ENCODE measurements at places on chromosomes 7 and 10. TPM values are rescaled to one million over a fixed set of nuclear protein-coding genes. Genes with fewer than 3 reads are reported as not detected.

Gene ITGA8
- 0.37 TPM for total RNA-seq

Gene PAPOLB
- total RNA-seq, result 0.23 TPM

DNA sequence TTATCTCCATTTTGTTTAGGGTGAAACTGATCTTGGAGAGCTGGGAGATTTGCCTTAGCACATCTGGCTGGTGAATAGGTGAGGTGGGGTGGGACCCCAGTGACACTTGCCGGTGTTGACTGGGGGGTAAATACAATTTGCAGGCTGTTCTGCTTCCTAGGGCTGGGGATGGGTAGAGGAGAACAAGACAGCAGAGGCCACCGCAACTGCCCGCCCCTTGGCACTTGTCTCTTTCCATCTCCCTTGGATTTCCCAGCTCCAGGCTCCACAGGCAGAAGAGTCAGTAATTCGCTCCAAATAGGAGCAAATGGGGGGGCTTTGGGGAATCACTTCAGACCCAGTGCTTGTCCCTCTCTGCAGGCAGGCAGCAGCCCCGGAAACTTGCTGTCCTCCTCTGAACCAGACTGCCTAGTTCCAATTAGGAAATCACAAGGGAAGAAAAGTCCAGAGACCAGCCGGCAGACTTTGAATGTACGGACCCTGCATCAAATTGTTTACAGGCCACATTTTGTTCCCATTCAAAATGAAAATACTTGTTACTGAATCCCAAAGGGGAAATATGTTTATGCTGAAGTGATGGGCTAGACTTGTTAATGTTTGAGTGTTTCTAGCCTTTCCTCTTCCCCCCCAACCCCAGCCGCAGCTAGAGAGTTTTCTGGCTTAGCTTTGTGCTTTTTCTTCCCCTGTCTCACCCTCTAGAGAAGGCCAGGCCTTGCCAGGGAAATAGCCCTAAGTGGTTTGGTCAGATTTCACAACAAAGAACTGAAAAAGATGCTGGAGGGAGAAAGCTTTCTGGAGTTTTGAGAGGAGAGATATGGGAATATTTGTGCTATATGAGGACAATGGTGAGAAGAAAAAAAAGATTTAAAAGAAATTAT lies 10.0 kb upstream of the INPP5F start:
- DNase-seq, result no peak
- H3K4me3 ChIP-seq, result no peak overlapping the region
- no peaks in the 10 kb centered on the region for H3K27me3 ChIP-seq
- H3K36me3 ChIP-seq, result peaks cover 10% of the 10 kb centered on the region

- no peak overlapping the region for H3K4me3 ChIP-seq
- no peaks in the 10 kb centered on the region for H3K27me3 ChIP-seq
- H3K27ac ChIP-seq, result peak overlapping the region; percentile 43
- DNase-seq, result no peak
Measured at GRCh38 chr7:1850111-1850975, 180.3 kb downstream of the ELFN1 start.

DNA sequence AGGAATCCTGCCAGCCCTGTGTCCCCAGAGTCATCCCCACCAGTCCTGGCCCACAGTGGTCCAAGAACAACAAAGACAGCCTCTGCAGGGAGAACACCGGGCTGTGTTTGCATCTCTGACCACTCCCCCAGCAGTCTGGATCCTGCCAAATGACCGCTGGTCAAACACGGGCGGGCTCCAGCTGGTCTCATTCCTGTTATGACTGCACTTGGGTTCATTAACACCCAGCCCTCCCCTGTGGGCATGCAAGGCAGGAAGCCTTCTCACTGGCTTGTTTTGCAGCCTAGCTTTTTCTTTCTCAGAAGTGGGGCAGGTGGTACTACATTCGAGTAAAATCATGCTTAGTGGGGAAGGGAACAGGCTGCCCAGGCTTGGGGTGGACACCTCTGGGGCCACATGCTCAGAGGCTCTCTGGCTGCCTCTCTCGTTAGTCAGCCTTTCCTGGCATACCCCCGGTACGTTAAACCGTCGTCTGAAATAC lies 190.0 kb downstream of the PLXNA4 start:
- H3K27ac ChIP-seq, result no peak overlapping the region
- peaks cover 22% of the 10 kb centered on the region for H3K4me1 ChIP-seq
- DNase-seq, result no peak
- no peak overlapping the region for H3K4me3 ChIP-seq
- peaks cover 4% of the 10 kb centered on the region for H3K27me3 ChIP-seq

DNA sequence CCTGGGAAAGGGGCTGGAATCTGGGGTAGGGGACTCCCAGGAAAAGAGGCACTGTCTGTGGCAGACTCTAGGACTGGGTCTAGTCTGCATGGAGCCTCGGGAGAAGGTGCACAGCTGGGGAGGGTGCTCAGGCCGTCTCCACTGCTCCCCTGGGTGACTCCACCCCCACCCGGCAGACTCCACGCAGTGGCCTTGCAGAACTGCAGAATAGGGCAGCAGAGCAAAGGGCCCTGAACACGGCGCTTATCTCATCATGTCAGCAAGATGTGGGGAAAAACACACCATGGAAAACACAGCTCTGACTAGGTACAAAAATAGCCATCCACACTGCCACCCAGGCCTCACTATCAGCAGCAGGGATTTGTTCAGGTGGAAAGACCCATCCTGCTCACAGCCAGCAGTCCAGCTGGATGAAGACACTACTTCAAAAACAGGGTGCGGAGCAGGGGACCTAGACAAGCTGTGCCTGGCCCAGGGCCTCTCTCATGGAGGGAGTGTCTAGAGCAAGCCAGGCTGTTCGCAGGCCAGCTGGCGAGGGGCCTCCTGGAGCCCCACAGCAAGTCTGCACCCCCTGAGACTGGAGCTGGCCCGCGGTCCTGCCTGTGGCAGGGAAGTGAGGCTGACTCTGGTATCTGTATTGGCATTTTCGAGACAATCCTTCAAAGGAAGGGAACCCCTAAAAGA lies 11.7 kb downstream of the MAT1A start:
- no peak for DNase-seq
- H3K27me3 ChIP-seq, result no peaks in the 10 kb centered on the region
- peaks cover 6% of the 10 kb centered on the region for H3K4me1 ChIP-seq
- no peak overlapping the region for H3K4me3 ChIP-seq
- H3K36me3 ChIP-seq, result no peaks in the 10 kb centered on the region
- H3K27ac ChIP-seq, result peak overlapping the region; percentile 31

Gene PLEKHS1
- not detected for total RNA-seq

DNA sequence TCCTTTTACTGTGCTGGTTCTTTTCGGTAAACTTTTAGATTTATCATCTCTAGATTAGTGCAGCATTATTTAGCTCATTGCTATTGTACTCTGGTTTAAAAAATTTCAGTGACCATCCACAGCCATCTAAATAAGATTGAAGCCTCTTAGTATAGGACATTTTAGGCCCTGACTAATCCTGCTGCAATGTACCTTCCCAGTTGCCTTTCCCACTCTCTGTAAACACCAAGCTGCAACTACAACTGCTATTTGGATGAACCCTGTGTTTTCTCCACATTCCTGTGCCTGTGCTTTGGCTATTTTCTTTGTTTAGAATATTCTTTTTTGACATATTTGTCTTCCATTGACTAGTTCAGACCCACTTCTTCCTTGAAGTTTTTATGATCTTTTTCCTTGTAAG lies 314.6 kb downstream of the AUTS2 start:
- H3K27me3 ChIP-seq, result no peaks in the 10 kb centered on the region
- DNase-seq, result no peak
- no peak overlapping the region for H3K4me3 ChIP-seq
- no peak overlapping the region for H3K27ac ChIP-seq

DNA sequence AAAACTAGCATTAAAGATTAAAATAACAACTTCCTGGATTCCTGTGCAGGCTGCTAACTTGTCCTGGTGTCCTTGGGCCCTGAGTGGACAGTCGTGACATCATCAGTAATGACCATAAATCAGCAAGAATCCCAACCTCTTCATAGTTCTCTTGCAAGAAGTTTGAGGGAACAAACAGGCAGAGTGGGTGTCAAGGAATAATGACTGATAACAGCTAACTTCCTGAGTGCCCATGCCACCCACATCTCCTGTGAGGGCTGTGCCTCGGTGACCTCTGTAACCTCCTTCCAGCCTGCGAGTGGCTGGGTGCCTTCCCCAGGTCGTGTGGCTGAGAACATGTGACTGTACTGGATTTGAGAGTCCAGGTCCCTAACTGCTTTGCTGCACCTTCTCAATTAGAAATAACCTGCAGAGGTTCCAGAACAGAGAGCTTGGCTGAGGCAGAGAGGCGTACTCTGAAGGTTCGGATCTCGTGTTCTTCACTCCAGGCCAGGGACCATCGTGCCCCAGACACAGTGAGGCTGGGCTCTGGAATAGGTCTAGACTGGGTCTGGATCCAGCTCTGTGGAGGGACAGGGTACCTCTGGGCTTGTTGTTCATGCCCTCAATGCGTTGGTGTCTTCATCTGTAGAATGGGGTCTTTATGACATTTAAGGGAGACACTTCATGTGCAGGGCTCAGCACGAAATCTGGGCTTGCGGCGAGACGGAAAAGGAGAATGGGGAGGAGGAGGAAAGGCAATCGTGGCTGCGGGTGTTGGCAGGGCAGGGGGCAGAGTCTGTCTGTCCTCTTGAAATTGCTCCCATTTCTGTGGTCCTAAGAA lies 313.1 kb upstream of the ZNF32 start:
- H3K27me3 ChIP-seq, result peaks cover 2% of the 10 kb centered on the region
- DNase-seq, result no peak
- peaks cover 4% of the 10 kb centered on the region for H3K4me1 ChIP-seq
- no peak overlapping the region for H3K4me3 ChIP-seq

- H3K27me3 ChIP-seq, result peaks cover 47% of the 10 kb centered on the region
- H3K4me1 ChIP-seq, result peaks cover 15% of the 10 kb centered on the region
- H3K36me3 ChIP-seq, result no peaks in the 10 kb centered on the region
- DNase-seq, result no peak
- H3K27ac ChIP-seq, result no peak overlapping the region
- H3K4me3 ChIP-seq, result no peak overlapping the region
Measured at GRCh38 chr7:108008240-108008639, 5.3 kb upstream of the LAMB1 start.

GRCh38 chr7:156764016-156764669 lies 123.6 kb downstream of the RNF32 start:
- no peaks in the 10 kb centered on the region for H3K27me3 ChIP-seq
- peak; percentile 45 for DNase-seq
- no peaks in the 10 kb centered on the region for H3K4me1 ChIP-seq
- no peak overlapping the region for H3K4me3 ChIP-seq
- peaks cover 7% of the 10 kb centered on the region for H3K36me3 ChIP-seq
- H3K27ac ChIP-seq, result no peak overlapping the region

Measured in neural crest cell (in vitro differentiated cells).